ENCODE measurements at places on chromosomes 16 and 17.
A peak's percentile ranks its signal among the peaks of the same experiment; 100 is the strongest.

- no peak for DNase-seq
These were observed 8.9 kb upstream of the AXIN1 start for GRCh38 chr16:361341-361871.

- DNase-seq: no peak
These were observed 15.7 kb upstream of the DHX8 start for GRCh38 chr17:43467981-43468581.

DNA sequence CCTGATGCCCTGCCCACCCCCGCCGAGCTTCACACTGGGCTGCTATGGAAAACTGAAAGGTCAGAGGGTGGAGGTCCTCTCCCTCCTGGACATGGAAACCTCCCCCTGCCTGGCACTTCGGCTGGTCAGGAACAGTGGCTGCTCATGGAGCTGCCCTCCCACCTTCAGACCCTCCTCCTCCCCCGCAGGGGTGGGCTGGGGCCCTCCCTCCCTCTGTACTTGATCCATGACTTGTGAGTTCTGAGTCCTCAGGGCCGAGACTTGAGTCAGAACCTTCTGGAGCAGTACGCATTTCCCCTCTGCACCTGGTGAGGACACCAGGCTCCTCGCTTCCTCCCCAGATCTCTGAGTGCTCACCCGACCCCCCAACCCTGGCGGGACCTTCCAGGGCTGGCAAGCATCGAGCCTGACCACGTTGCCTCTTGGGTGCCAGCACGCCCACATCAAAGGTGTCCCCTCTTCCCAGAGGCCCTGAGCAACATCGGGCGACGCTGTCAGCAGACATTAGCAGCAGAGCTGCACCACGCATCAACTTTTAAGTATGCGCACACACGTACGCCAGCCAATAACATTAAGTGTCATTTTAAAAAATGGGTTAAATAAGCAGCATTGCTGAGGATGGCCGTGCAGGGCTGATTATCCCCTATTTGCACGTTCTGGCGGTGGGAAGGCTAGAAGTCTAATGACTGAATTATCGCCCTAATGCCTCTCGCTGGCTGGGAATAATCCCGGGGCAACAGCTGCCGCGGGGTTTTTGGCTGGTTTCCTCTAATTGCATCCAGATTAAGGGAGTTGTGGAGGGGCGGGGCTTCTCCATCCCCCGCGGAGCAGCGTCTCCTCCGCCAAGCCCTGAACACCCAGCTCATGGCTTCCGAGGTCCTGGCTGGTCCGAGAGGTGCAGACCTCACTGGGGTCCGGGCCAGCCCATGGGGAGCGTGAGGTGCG lies 98.0 kb downstream of the TBC1D16 start:
- DNase-seq: no peak

- peak; percentile 18 for DNase-seq
These were observed 27.8 kb downstream of the AXIN1 start for GRCh38 chr16:324451-325334.

- no peak for DNase-seq
These were observed 23.5 kb downstream of the LRRC75A start for GRCh38 chr17:16468428-16468992.

DNA sequence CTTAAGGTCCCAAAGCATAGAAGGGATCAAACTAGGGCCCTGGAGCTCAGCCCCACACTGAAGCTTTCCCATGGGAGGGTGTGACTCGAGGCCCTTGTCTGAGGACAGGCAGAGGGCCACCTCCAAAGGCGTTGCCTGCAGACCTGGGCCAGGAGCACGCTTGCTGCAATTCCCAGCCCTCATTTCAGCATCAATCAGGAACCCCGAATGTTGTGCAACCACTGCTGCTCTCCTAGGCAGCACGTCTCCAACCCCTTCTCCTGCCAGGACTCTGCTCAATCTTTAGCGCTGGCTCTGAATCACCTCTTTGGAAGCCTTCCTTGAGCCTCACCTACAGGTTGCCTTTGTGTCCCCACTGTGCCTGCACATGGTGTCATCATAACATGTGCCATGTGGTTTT lies 14.0 kb upstream of the ATP2C2 start:
- DNase-seq: no peak

GRCh38 chr17:74430706-74431567 lies 951 bp upstream of the GPRC5C start:
- peak; percentile 57 for DNase-seq

Data from CD14-positive monocyte (primary cell).